ENCODE measurements at places on chromosomes 7 and 10.

DNA sequence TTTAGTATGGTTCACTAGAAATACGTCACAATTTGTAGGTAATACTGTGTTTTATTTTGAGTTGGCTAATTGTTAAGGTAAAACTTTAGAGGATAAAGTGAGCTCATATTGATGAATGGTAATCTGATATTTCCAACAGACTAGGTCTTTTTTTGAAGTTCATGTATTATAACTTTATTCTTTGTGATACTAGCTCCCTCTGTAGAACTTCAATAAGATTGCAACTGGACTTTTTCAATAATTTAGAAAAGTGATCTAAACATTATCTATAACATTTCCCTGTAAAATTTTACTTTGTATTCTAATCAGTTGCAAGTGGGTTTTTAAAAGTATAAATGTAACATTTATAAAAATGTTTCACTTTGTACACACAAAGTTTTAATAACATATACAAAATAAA is 83.5 kb downstream of the ADK start:
- peak; percentile 61 for DNase-seq

DNA sequence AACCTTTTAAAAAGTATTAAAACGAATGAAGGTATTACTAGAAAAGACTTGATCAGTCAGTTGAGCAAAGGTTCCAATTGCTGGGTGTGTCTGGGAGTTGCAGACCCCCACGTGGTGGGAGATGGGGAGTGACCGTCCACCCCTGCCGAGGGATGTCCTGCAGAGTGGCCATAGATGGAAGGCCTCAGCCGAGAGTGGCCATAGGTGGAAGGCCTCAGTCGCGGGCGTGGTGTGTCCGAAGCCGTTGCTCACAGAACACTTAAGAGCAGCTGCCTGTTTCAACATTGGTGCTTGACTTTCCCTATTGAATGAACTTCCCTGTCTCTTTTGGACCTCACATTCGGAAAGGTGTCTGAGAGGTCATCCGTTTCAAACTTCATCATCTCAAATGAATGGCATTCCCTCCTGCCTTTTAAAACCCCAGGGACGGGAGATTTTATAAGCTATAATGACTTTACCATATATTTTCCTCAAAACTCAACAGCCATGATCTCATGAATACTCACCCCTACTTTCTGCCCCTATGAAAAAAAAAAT is 69.4 kb downstream of the CAMK1D start:
- DNase-seq = no peak

GRCh38 chr10:103595933-103596726 is 102.6 kb downstream of the NEURL1 start:
- no peak for DNase-seq

- DNase-seq = peak; percentile 69
Measured at GRCh38 chr7:108311446-108312168, 144.6 kb downstream of the NRCAM start.

DNA sequence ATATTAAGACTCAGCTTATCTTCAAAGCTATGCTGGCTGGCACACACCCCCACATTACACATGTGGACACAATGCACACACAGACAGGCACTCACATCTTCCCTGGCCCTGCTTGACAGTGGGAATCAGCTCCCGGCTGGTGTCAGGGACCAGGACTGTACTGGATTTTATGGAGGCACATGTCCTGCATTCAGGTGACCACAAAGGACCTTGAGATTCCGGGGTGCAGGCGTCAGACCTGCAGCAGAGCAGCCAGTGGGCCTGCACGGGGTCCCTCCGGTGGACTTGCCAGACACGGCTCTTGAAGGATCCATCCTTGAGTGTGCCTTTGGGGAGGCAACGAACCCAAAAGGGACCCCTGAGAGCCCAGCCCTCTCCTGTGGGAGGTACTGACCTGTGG is 1.9 kb downstream of the CNPY1 start:
- no peak for DNase-seq

DNA sequence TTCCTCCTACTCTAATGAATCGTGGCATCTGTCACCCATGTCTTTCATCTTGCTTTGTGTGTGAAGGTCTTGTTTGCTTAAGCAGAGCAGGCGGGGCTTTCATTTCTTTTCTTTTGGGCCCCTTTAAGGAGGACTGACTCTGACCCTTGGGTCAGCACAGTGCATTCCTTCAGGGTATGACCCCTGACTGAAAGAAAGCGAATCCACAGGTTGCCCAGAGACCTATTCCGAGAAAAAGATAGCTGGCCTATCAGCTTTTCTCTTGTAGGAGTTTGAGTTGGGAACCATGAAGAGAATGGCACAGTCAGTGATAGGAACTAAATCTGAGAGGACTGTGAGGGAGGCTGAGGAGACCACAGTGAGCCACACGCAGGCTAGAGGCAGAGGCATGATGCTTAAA is 193.2 kb upstream of the CDCA7L start:
- DNase-seq = no peak

- DNase-seq = no peak
Measured at GRCh38 chr7:97639036-97639435, 92.8 kb upstream of the TAC1 start.

DNA sequence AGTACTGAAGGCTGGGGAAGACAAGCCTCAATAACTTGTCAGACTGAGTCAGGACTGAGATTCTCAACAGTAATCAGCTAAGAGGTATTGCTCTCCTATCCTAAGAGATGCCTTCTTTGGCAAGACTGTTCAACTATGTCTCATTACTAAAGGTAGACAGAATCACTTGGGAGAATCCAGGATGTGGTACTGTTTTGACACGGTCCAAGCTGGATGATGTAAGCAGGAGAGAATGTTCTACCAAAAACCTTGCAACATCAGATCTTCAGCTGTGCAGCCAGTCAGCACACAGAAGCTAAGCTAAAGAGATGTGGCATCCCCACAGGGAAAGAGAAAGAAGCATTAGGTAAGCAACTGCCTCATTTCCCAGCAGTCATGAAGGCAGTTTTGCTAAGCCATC is 391.4 kb downstream of the NRG3 start:
- DNase-seq = no peak

GRCh38 chr7:124263232-124263827 is 230.5 kb upstream of the TMEM229A start:
- DNase-seq = peak; percentile 7

GRCh38 chr10:76298329-76298728 is 866.9 kb downstream of the LRMDA start:
- no peak for DNase-seq

DNA sequence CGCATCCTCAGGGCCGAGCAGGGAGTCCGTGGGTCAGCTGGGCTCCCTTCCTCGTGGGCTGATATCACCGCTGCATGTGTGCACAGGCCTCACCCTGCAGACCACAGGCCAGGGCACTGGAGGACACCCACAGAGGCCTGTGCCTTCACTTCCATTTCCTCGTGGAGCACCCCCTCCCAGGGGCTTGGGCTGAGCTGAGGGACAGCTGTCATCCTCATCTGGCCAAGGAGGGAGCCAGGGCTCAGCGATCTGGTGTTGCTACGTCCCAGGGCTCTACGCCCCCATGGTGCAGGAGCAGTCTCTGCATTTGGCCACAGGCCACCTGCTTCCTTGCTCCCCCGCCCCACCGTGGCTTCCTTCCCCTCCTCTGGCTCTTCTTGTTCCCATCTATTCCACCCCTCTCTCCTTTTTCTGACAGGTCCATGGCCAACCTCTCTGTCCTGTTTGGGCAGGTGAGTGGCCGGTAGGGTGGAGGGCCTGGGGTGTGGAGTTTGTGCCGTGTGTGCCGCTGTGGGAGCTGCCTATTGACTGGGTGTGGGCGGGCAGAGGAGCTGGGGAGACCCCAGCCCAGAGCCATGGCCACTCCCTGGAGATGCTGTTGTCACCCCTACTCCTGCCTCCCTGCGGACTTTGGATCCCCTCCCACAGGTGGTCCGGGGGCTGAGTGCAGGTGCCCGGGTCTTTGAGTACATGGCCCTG is 8.3 kb upstream of the ASIC3 start:
- no peak for DNase-seq

GRCh38 chr7:71627651-71628050 is 495.7 kb downstream of the GALNT17 start:
- no peak for DNase-seq

- no peak for DNase-seq
Measured at GRCh38 chr10:11197266-11197712, 179.6 kb downstream of the CELF2 start.

DNA sequence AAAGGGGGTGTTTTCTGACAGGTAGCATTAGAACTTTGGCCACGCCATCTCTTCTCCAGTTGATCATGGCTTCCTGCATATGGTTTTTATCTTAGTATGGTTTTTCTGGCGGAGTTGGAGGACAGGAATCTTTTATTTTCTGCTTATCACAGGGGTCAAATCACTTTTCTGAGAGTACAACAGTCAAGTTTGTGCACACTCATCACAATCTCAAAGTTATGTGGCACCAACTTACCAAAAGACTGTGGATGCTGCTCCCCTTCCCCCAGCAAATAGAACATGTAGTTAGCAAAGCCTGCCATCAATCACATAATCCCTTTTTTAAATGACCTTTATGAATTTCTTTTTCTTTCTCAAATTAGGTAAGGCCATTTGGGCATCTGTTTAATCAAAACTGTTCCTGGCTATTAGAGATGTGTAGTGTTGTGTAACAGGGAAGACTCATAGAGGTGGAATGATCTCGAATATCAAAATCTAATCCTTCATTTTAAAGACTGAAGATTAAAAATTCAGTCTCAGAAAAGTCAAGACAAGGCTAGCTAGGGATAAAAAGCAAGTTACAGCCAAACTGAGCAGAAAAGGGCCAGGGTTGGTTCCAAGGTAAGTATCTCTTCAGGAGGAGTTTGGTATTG is 3.8 kb upstream of the CH25H start:
- DNase-seq = peak; percentile 31

DNA sequence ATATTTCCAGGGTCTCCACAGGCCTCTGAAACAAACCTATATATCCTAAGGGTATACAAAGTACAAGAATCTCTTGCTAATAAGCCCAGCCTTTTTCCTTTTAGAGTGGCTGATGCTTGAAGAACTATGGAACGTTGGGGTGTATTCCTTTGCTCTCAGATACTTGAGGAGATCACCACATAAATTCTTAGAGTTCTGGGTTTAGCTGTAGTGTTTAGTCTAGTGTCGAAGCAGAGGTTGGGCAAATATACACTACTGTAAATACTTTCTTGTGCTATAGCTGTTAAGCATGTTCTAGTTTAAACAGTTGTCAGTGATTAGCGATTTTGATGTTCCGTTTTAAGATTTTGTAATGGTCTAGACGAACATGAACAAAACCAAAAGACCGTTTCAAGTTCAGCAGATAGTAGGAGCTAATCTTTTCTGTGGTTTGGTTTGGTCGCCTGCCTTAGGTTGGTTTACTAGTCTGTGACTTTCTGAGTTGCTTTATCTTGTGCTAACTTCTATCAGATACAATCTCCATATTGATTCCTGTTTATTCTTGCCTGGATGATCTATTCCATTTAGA is 229.6 kb downstream of the NSUN6 start:
- DNase-seq = no peak

DNA sequence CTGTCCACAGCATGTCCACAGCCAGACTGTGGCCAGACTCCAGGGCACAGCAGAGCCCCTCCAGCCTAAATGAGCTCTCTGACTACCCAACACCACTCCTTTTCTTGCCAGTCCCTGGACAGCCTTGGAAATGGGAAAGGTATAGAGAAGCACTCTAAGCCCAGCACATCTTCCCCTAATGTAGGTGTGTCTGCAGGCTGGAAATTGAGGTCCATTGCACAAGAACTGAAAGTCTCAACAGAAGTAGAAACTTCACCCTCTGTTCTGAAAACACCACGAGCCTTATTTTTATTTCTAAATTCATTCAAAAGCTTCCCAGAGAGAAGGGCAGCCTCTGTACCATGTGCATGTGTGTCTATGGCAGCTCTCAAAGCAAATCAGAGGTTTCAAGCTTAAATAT is 3.7 kb upstream of the KCNMA1 start:
- peak; percentile 32 for DNase-seq

All from adipocyte (in vitro differentiated cells).